Left hindlimb (tissue), 1 donor: ENCODE measurements at places on chromosomes 16 and 17.
A peak's percentile ranks its signal among the peaks of the same experiment; 100 is the strongest.

GRCh38 chr16:12767897-12768296, 35.8 kb downstream of the CPPED1 start:
- no peak for DNase-seq

GRCh38 chr16:14148569-14148968, 77.5 kb downstream of the MRTFB start:
- DNase-seq = no peak

GRCh38 chr16:46620266-46621005, 743 bp downstream of the SHCBP1 start:
- no peak for DNase-seq

- no peak for DNase-seq
Measured at GRCh38 chr16:85796599-85796998, 2.7 kb downstream of the EMC8 start.

DNA sequence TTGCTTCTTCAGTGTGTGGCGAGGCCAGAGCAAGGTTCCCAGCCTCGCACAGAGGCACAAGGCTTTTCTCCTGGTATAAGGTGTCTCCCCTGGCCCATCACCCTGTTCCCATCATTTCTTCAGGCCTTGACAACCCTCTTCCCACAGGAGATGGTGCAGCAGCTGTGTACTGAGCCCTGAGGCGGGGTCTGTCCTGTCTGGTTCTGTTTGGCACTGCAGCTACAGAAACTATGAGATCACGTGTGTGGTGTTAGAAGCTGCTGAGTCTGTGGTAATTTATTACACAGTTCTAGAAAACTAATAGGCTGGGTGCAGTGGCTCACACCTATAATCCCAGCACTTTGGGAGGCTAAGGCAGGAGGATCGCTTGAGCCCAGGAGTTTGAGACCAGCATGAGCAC, 7.2 kb downstream of the PLA2G15 start:
- DNase-seq = no peak

- DNase-seq = no peak
Measured at GRCh38 chr16:77227745-77228144, 28.5 kb downstream of the SYCE1L start.

- DNase-seq = no peak
Measured at GRCh38 chr16:51753467-51754127, 602.5 kb upstream of the SALL1 start.

GRCh38 chr17:46180892-46181274, 12.3 kb downstream of the KANSL1 start:
- DNase-seq = no peak

DNA sequence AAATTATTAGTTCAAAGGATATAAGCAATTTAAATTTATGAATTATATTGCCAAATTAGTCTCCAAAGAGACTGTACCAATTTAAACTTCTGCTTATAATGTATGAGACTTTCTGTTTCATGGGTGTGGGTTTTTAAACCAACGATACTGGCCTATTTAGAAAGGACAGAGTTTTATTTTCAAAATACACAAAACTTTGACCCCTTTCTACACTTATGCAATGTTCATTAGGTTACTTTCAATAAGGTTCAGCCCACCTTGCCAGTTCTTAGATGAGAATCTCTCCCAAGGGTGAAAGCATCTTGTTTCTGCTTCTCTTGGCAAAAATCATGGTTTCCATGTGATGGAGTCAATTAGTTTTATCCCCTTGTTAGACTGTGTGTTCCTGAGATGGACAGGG, 84.7 kb downstream of the MYO1D start:
- no peak for DNase-seq

DNA sequence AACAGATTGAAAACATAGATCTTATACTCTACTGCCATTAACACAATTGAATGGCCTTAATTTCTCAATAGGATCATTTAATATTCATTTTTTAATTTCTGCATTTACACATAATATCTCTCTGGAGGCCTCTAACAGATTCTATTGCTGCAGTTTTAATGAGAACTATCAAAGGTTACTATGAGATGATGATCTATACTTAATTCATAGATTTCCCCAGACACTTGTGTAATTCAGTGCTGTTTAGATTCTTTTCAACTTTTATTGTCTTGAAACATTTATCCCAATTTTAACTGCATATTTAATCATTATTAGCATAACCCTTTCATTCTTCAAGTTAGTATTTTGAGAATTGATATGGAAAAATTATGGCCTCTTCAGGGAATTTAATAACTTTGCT, 1056.5 kb upstream of the CDH8 start:
- no peak for DNase-seq

DNA sequence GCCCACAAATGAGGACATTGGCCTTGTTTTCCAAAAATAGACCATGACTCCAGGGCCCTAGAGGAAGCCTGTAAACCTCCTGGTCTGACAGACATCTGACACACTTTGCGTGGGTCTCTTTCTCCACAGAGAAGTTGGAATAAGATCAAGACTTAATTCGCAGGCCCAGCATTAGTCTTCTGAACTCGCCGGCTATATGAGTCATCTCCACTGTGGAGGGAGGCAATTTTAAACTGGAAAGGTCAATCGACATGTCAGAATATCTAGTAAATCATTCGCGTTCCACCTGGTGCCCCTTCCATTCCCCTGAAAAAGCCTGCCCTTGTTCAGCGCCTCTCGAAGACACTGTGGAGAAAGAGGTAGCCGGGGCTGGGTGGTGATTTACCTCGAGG, 140.1 kb downstream of the CLEC16A start:
- no peak for DNase-seq

DNA sequence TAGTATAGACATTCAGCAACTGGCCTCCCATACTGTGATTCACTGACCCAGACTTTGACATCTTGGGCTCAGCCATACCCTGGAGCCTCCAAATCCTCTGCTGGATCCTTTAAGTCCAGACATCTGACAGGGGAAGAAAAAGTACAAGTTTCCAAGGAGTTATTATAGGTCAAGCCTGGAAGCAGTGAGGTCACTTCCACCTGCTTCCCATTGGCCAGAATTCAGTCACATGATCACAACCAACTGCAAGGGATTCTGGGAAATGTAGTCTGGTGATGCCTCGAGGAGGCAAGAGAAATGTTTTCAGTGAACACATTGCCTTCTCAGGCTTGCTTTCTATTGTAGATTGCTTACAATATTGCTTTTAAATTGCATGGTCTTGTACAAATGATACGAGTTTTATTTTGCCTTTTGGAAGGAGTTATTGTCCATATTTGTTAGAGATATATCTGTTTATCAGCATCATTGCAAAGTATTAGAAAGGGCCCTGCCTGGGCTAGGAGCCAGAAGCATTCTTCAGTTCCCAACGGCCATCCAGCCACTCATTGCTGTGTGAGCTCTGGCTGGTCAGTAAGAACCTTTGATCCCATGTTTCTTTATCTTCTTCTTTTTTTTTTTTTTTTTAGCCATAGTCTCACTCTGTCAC, 696.9 kb downstream of the WWOX start:
- DNase-seq = no peak

GRCh38 chr16:84710686-84711085, 10.9 kb downstream of the USP10 start:
- DNase-seq = no peak

GRCh38 chr17:27538156-27538955, 82.1 kb downstream of the KSR1 start:
- DNase-seq = no peak

DNA sequence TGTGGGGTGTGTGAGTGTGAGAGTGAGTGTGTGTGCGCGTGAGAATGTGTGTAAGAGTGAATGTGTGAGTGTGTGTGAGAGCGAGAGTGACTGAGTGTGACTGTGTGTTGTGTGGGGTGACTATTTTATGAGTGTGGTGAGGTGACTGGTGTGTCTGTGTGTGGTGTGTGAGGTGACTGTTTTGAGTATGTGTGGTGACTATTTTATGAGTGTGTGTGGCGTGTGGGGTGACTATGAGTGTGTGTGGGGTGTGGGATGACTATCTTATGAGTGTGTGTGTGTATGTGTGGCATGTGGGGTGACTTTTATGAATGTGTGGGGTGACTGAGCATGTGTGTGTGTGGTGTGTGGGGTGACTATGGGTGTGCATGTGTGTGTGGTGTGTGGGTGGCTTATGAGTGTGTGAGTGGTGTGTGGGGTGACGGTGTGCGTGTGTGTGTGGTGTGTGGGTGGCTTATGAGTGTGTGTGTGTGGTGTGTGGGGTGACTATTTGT, 152.9 kb upstream of the PLCG2 start:
- no peak for DNase-seq

- no peak for DNase-seq
Measured at GRCh38 chr17:79808763-79809529, 12.1 kb upstream of the CBX8 start.

DNA sequence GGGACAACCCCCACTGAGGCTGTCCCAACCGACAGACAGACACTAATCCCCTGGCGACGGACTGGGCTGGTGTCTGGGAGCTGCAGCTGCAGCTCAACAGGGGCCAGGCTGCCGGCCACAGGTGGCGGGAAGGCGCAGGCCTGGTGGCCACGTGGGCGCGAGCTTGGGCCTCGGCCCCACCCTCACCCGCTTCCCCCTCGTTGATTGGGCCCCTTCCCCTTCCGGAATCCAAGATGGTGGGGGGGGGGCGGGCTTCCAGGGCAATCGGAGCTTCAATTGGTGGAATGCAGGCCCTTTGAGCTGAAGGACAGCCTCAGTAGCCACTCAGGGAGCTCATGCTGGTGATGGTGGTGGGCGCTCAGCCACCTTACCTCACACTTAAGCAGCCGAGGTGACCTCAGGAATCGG, 8.7 kb upstream of the TBX4 start:
- peak; percentile 89 for DNase-seq

DNA sequence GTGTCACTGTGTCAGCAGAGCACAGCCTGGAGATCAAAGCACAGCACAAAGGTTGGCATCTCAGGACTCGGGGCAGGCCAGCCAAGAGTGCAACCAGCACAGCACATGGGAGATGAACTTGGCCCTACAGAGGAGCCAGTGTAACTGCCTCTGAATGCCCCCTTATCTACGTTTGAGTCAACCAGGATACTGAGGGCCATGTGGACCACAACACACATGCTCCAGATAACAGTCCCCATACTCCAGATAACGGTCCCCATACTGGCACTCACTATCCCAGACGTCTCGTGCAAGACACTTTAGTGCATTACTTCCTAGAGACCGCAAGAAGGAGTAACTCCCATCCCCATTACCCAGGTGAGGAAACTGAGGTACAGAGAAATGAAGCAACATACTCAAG, 88.2 kb downstream of the XYLT1 start:
- no peak for DNase-seq

DNA sequence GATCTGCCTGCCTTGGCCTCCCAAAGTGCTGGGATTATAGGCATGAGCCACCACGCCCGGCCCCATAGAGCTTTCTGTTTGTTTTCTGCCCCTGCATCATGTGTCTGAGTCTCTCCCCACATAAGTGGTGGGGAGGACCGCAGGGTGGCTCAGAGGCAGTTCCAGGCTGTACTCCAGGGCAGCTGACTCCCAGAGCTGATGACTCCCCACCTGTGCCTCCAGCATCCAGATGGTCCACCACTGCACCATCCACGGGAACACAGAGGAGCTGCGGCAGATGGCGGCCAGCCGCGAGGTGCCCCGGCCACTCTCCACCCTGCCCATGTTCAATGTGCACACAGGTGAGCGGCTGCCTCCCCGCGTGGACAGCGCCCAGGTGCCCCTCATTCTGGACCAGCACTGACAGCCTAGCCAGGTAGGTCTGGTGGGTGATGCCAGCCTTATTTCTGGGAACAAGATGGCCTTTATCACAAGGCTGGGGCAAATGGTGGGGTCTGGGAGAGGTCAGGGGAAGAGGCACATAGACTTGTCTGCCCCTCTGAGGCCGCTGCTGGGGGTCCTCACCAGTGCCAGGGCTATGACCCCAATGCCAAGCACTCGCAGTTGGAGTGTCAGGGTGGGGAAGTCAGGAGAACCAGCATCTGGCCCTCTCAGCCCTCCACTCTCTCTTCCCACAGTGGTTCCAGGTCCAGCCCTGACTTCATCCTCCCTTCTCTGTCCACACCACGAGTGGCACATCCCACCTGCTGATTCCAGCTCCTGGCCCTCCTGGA, 9.4 kb downstream of the SGCA start:
- peak; percentile 42 for DNase-seq

GRCh38 chr17:27398691-27399090, 57.6 kb upstream of the KSR1 start:
- DNase-seq = no peak

DNA sequence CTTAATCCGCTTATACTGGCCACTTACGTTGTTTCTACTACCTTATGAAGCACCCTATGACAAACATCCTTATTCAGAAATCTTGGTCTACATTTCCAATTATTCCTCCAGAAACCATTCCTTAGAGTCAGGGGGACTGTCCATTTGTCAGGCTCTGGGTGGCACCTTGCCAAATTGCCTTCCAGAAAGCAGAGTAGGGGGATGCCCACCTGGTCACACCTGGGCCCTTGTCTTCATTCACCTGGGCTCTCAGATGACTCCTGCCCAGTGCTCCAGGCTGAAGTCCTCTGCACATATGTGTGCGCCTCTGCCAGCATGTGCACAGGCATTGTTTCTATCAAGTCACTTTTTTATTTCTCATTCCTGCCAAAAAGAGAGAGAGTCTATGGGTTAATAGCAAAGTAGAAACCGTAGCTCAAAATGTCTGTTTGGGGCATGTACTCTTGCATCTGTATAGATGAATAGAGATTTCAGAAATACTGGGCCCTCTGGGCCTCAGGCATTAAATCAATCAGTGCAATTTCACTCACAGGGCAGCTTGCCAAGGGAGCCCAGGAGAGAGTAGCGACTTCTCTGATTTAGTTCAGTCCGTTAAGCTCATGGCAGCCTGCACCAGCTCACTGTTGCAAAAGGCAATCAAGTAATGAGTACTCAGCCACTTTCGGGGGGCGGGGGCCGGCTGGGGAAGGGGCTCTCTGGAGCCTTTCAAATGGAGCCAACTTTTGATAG, 104.7 kb downstream of the SOCS1 start:
- no peak for DNase-seq

- DNase-seq = peak; percentile 78
Measured at GRCh38 chr17:83195330-83196023, 116.1 kb downstream of the METRNL start.
